ENCODE measurements at places on chromosomes 12 and 14.
A peak's percentile ranks its signal among the peaks of the same experiment; 100 is the strongest.

GRCh38 chr14:55245657-55246268 is 25.5 kb upstream of the FBXO34 start:
- peak; percentile 38 for DNase-seq

DNA sequence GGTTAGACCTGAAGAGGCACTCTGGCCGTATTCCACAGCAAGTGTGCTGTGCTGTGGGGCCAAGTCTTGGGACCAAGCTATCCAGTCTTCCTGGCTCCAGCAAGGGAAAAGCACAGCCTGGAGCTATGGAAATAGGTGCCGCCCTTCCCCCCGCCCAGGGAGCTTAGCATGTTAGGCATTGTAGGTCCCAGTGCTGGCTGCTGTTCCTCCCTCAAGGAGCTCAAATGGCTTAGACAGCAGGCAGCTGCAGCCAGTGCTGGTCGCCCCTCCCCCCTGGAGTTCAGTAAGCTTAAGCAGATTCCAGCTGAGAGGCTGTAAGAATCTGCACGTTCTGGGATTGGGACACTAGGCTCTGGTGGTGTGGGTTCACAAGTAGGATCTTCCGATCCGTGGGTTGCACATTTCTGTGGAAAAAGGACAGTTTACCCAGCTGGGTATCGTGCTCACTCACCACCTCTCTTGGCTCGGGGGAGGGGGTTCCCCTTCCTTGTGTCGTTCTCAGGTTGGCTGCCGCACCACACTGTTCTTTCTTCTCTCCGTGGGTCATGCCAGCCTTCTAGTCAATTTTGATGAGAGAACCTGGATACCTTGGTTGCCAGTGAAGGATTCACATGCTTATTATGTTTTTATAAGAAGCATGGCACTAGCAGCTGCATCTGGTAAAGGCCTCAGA is 127.3 kb downstream of the CNTN1 start:
- DNase-seq, result no peak

GRCh38 chr12:97275728-97276590 is 186.6 kb upstream of the RMST start:
- no peak for DNase-seq

DNA sequence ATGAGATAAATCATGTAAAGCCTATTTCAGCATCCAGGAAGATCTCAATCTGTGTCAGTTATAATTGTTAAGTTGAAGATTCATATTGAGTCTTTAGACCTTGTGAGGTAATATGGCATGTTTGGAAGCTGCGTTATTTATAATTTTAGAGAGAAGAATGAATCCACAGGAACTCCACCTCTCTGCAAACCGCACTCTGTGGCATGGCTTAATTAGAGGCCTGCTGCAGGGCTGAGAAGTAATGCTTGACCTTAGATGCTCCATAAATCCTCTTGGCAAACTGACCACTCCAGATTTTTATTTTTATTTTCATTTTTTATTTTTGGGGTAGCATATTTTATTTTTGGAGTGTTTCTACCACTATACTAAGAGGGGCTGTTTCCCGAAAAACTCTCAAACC is 28.8 kb downstream of the BCAT1 start:
- DNase-seq, result no peak

DNA sequence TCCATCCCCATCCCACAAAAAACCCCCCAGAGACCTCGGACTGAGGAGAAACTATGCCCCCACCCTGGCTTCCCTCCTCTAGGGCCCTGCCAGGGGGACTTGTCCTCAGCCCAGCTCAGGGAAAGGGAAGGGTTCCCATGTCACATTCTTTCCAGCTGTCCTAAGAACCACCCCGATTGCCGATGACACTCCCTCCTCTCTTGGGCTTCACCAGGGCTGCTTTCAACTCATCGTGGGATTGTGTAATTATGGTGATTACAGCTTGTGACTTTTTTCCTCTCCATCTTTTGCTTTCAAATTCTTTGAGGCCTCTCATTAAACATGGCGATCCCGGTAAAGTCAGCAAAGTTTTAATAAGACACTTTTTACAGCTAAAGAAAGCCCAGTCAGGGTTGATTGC is 344.0 kb downstream of the DPF3 start:
- no peak for DNase-seq

GRCh38 chr12:91388573-91388972 is 206.0 kb upstream of the DCN start:
- no peak for DNase-seq

DNA sequence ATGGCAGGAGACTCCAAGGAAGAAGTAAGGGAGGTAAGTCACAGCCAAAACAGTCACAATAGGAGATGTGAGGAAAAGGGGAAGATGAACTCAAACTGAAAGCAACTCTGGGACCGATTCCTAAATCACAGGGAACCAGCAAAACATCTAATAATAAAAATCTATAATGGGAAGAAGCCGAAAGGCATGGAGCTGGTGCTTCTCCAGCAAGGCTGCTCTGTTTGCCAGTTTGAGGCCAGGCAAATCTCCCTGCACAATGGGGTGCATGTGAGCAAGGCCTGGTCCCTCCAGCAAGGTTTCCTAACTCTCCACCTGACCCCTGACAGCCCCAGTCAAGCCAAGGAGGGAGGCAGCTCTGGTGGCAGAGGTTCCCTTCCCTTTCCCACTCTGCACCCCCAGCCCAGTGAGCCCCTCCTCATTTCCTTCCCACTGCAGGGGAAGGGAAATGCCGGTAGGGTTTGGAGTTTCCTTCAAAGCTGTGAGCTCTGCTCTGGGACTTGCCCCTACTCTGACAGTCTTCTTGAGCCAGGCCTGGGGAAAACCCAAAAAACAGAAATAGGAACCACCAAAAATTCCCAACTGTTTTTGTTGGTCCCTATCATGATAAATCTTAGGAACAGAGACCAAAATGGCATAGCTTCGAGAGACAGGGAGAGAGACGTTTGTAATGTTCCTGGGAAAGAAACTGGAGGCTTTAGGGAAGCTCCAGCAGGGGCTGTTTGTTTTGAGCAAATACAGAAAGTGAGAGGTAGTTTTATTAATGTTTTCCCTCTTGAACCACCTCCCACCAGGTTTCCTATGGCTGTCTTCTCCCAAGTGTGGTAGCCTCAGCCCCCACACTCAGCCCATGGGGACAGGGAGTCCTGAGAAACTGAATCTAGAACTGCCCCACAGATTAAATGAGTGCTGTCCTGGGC is 34.6 kb downstream of the FMNL3 start:
- no peak for DNase-seq

GRCh38 chr12:70962226-70962794 is 41.8 kb upstream of the PTPRR start:
- DNase-seq, result no peak

- DNase-seq, result no peak
These were observed 47.7 kb downstream of the PSMA6 start for GRCh38 chr14:35339761-35340406.

GRCh38 chr12:112422531-112422930 is 3.8 kb downstream of the PTPN11 start:
- no peak for DNase-seq

All from ACHN (cell line).